A549 treated with GW870086 at 1 μM for 4 hours (cell line): ENCODE measurements at places on chromosomes 5 and 9. TPM values are rescaled to one million over a fixed set of nuclear protein-coding genes. Genes with fewer than 3 reads are reported as not detected.

LHX3 gene
- total RNA-seq: 0.07 to 0.13 TPM (median 0.08 TPM) in 4 of 5 replicates, not detected in the other

LURAP1L gene
- 23.6 to 33.9 TPM (median 32.4 TPM) in 5 replicates for total RNA-seq

FGFR4 gene
- 18.1 to 25.8 TPM (median 22.7 TPM) in 5 replicates for total RNA-seq

FGF10 gene
- not detected in 5 replicates for total RNA-seq

ARL14EPL gene
- total RNA-seq: 0.14 to 0.60 TPM (median 0.26 TPM) in 5 replicates

CTSL gene
- 657 to 768 TPM (median 686 TPM) in 5 replicates for total RNA-seq

SHC3 gene
- total RNA-seq: 0.19 to 0.59 TPM (median 0.27 TPM) in 5 replicates

VAV2 gene
- total RNA-seq: 34.1 to 43.9 TPM (median 39.8 TPM) in 5 replicates

NEUROG1 gene
- not detected in 5 replicates for total RNA-seq

PCDHGA8 gene
- 0.02 to 0.13 TPM (median 0.07 TPM) in 3 of 5 replicates, not detected in the others for total RNA-seq

EQTN gene
- not detected in 5 replicates for total RNA-seq

MOB3B gene
- 7.2 to 11.0 TPM (median 9.6 TPM) in 5 replicates for total RNA-seq

FYB1 gene
- 9.4 to 15.8 TPM (median 13.9 TPM) in 5 replicates for total RNA-seq

SLC35A4 gene
- total RNA-seq: 70.9 to 80.3 TPM (median 77.6 TPM) in 5 replicates

PCDHB3 gene
- 0.05 TPM in 1 of 5 replicates, not detected in the others for total RNA-seq

SH3RF2 gene
- 2.5 to 3.8 TPM (median 3.6 TPM) in 5 replicates for total RNA-seq

KDM3B gene
- total RNA-seq: 34.9 to 45.4 TPM (median 40.0 TPM) in 5 replicates

VPS13A gene
- total RNA-seq: 5.5 to 13.4 TPM (median 11.4 TPM) in 5 replicates

CDH10 gene
- total RNA-seq: 0.09 to 0.20 TPM (median 0.13 TPM) in 5 replicates

PROB1 gene
- 0.17 to 0.31 TPM (median 0.25 TPM) in 5 replicates for total RNA-seq

CRHBP gene
- total RNA-seq: 0.13 to 0.24 TPM in 2 of 5 replicates, not detected in the others

PDCD1LG2 gene
- 0.13 to 0.25 TPM (median 0.15 TPM) in 5 replicates for total RNA-seq

ANKRD31 gene
- total RNA-seq: 0.02 to 0.08 TPM (median 0.06 TPM) in 5 replicates

ASS1 gene
- 16.8 to 19.4 TPM (median 17.6 TPM) in 5 replicates for total RNA-seq

PSMB7 gene
- total RNA-seq: 311 to 354 TPM (median 328 TPM) in 5 replicates

CDH6 gene
- 0.10 to 0.22 TPM (median 0.16 TPM) in 4 of 5 replicates, not detected in the other for total RNA-seq

ACTL7A gene
- not detected in 5 replicates for total RNA-seq

CCL27 gene
- total RNA-seq: 0.19 TPM in 1 of 5 replicates, not detected in the others

AHRR gene
- total RNA-seq: 4.1 to 4.7 TPM (median 4.3 TPM) in 5 replicates

FOXD1 gene
- 14.7 to 22.1 TPM (median 19.3 TPM) in 5 replicates for total RNA-seq

C1QTNF3 gene
- total RNA-seq: 0.26 TPM in 1 of 5 replicates, not detected in the others

PTGR1 gene
- 326 to 352 TPM (median 336 TPM) in 5 replicates for total RNA-seq

CCL28 gene
- total RNA-seq: 0.07 to 0.23 TPM (median 0.13 TPM) in 5 replicates

MARCOL gene
- not detected in 5 replicates for total RNA-seq

STK10 gene
- 20.8 to 24.8 TPM (median 22.1 TPM) in 5 replicates for total RNA-seq
